Anterior cingulate cortex (tissue), 58 donors: ENCODE measurements at places on chromosomes 12 and 14.

GRCh38 chr14:73759183-73759713 is 45.1 kb upstream of the PNMA1 start:
- DNase-seq = peak; percentile 53

DNA sequence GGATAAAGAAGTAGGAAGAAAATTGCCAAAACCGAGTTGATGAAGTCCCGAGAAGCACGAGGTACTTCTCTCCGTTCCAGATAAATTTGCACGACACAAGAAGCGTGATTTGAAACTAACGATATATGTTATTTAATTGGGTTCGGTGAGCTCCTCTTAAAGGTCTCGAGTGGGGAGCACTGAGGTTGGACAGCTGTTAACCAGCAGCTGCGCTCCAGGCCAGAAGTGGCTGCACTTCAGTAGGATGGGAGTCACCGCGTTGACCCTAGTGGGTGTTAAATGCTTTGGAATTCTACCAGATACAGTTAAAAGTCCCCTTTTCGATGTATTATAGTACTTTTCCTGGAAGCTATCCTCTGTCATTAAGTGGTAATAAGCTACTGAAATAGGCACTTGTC is 953 bp upstream of the DCAF5 start:
- DNase-seq = no peak

DNA sequence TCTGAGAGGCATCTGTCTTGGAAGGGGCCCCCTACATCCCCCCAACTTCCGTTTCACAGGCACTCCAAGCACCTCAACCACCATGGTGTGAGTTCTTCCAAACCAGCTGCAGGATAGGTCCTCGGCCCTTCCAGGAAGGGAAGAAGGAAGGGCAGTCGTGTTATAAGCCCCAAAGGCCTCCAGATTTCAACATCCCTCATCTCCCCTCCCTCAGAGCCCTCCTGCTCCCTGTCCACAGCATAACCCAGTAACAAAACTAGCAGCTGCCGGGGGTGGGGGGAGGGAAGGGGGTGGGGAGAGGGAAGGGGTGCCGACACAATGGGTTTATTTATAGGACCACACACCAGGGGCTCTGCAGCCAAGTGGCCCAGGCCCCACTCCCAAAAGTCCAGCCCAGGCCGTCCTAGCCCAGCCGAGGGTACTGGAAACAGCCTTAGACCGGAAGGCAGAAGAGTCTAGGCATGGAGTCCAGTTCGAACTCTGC is 18.3 kb downstream of the NCKAP5L start:
- DNase-seq = no peak

- DNase-seq = no peak
These were observed 31.5 kb downstream of the ANAPC7 start for GRCh38 chr12:110372056-110372425.

- no peak for DNase-seq
These were observed 718 bp downstream of the EIF2B2 start for GRCh38 chr14:75003250-75004027.

GRCh38 chr14:101474563-101475455 is 86.5 kb upstream of the DIO3 start:
- DNase-seq = no peak

DNA sequence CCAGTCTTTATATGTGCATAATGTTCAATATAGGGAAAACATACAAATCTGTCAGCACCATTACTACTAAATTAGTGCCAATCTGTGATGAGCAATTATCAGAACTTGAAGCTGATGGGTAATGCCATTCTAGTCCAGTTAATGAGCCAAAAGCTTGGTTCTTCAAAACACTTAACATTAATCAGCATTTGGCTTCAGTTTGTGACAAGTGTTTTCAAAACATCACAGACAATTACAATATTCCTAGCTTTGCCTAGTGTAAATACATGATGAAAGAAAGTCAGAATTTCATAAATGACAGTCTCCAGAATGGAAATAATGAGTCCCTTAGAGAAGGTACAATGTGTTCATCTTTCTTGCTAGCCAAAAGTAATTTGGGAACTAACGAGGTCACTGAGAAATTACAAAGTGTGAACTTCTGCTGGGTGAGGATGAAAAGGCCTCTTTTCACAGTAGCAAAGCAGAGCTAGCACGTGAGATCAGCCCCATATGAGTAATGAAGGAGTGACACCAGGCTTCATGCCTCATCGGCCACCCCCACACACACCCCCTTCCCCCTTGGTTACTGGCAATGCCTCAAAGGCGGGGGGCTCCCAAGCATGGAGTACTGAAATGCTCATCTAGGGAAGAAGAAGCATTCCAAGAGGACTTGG is 180.6 kb upstream of the EEA1 start:
- no peak for DNase-seq

DNA sequence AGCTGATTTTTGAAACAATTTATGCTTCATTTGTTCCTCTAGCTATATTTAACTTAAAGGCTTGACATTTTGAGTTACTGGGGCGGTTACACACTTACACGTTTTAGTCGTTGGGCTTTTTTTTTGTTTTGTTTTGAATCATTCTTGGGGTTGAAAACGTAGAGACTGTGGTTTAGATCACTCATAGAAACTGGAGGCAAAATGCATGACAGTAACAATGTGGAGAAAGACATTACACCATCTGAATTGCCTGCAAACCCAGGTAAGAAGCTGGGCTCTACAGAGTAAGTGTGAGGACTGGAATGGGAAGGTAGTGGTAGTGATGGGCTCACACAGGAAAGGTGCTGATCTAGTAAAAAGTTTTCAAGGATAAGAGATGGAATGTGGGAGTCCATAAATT is at the start of gene CLEC2D:
Gene CLEC2D, plus strand, starts transcription at position 180 of the 400 bp plus-strand sequence. Its CDS starts 22 bp downstream, at position 202.
- no peak for DNase-seq

GRCh38 chr12:1829306-1829900 is 9.0 kb downstream of the LRTM2 start:
- no peak for DNase-seq

DNA sequence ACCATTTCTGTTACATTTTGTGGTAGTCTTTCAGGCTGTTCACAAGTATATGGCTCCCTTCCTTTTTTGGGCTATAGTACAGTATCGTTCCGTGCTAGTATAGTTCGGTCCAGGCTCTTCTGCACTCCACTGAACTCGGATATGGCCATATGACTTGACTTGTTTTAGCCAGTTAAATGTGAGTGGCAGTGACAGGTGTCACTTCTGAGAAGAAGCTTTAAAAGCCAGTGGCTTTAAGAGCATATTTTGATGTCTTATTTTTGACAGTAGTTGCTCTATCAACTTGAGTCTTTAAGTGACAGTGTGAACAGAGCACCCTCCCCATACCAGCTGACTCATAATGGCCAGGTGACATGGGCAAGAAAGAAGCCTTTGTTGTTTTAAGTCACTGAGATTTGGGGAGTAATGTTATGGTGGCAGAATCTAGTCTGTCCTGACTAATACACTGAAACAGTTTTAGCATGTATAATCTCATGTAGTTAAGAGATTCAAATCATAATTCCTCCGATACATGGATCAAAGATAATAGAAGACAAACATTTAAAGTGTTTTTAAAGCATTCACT is 64.6 kb downstream of the ANO4 start:
- DNase-seq = no peak

DNA sequence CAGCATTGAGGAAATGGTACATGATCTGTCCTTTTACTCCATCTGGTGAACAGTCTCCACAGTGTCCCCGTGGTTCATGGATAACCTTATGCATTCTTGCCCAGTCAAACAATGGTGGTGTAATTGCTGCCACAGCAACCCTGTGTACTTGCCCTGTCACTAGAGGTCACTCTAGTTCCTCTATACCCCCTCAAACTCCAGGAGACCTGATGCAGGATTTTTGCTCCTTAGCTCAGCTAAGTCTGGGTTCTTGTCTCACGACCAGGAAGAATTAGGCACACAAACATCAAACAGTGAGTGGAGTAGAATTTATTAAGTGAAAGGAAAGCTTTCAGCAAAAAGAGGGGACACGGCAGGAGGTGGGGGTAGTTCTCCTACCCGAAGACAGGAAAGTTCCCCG is 24.7 kb upstream of the EEA1 start:
- no peak for DNase-seq

DNA sequence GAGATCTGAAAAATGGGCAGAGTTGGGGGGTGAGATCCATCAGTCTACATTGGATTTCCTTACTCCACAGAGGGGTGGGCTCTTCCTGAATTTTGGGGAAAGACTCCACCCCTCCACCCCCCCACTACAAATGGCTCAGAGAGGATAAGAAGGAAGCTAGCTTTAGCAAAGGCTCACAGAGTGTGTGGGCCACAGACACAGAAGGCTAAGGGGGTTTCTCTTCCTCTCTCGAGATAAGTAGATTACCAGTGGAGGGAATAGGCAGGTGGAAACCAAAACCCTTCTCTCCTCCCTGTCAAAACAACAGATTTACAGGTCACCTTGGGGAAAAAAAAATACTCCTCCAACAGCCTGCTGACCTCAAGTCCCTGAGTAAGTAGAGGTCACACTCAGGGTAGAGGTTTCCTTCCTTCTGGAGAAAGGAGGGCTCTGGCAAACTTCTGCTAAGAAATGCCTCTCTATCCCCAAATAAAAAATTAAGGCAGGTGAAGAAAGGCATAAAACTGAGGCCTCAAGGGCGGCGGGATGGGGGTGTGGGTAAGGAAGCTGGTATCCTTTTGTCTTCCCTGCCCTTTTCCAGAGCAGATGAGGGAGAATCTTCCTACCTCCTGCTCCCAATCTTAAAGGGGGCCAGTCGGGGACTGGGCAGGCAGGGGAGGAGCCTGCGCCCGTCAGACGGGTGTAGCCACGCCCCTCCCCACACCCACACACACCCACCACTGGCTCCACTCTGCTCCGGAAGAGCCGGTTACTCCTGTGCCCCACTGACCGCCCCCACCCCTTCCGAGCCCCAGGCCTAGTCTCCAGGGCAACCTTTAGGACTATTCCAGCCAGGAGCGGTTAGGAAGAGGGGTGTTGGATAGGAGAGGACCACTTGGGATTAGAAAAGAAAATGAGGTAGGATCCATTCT is 1.9 kb upstream of the BAZ2A start:
- peak; percentile 19 for DNase-seq

- no peak for DNase-seq
These were observed 15.7 kb downstream of the CREBL2 start for GRCh38 chr12:12627308-12627827.

DNA sequence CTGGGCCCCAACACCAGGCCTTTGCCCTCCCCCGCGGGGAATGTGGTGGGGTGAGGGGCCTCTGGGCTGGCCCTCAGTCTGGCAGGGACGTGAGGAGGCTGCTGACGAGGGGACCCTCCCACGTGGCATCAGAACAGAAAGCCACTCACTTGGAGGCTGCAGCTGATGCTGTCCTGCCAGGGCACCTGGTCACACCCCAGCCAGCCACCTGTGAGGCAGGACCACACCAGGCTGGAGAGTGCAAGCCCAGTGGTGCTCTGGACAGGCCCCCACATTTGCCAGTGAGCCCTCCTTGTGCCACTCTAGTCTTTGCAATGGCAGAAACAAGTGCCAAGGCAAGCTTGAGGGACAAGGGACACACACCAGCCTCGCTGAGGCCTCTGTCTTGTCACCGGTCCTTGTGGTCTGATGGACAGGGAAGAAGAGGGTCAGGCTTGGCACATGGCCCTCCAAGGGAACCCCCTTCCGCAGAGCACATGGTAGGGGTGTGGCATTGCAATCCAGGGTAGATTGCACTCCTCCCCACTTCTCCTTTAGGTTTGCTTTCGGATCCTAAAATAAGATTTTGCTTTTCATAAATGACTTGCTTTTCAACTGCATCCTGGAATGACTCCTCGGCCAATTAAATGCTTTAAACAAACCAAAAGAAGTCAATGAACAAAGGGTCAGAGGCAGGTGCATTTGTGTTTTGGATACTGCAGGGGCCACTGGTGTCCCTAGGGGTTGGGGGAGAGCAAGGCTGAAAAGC is 53.7 kb downstream of the CCDC88C start:
- DNase-seq = no peak

DNA sequence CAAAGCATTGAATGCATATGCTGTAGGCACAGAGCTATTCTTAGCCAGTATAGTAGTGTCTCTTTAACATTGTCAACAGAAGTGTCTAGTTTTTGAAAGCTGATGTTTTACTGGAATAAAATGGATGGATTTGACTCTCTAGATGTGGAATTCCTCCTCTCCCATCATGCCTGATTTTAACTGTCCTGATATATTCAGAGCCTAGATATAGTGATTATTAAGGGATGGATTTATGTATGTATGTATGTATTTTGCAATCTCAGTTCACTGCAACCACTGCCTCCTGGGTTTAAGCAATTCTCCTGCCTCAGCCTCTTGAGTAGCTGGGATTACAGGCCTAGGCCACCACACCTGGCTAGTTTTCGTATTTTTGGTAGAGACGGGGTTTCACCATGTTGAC is 144.8 kb upstream of the NAV3 start:
- DNase-seq = no peak

GRCh38 chr12:86669010-86669409 is 412.8 kb upstream of the MGAT4C start:
- no peak for DNase-seq

- DNase-seq = no peak
These were observed 37.4 kb downstream of the SUSD6 start for GRCh38 chr14:69648480-69649451.

DNA sequence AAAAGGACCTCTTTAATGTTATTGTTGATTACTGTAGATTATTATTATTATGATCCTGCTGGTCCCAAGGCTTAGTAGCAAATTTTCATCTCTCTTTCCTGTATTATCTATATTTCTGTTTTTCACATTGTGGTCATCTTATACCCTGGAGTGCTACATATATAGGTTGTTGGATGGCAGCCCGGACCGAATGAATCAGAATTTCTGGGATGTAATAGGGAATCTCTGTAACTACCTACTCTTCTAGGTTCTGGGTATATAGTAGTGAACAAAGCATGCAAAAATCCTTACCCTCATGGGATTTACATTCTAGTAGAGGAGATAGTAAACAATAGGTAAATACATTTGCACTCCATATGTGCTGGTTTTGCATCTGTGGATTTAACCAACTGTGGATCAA is 31.4 kb downstream of the NUBPL start:
- no peak for DNase-seq

GRCh38 chr12:91920276-91920675 is 225.4 kb downstream of the BTG1 start:
- DNase-seq = no peak

GRCh38 chr14:94695231-94695630 is 74.7 kb downstream of the GSC start:
- DNase-seq = no peak

DNA sequence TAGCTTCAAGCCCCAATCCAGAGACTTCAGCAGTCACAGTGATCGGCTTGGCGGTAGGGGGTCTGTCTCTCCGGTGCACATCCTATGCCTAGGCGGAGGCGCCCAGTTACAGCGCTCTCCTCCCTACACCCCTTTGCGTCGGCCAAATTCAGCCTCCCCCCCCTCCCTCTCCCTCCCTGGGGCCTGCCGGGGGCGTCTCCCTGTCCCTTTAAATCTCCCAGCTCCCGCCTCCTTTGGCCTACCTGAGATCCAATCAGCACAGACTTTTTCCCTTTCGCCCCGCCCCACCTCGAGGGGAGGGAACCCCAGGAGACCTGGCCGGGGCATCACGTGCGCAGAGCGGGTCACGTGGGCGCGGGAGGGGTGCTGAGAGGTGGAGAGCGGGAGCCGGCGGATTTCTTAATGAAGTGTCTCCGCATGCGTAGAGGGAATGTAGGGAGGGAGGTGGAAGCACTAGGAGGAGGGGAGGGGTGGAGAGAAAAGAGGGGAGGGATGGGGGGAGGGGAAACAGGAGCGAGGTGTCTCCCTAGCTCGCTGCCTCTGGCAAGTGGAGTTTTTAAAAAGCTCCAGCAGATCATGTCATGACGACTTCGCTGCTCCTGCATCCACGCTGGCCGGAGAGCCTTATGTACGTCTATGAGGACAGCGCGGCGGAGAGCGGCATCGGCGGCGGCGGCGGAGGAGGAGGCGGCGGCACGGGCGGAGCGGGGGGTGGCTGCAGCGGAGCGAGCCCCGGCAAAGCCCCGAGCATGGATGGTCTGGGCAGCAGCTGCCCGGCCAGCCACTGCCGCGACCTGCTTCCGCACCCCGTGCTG is at the start of gene HOXC13:
Gene HOXC13, plus strand, starts transcription at position 506 of the 815 bp plus-strand sequence. Its CDS starts 76 bp downstream, at position 582.
- DNase-seq = no peak
